ENCODE measurements at places on chromosomes 5 and 9.
A peak's percentile ranks its signal among the peaks of the same experiment; 100 is the strongest.

GRCh38 chr5:149062371-149063016 lies 368 bp downstream of the SH3TC2 start:
- no peak for DNase-seq

DNA sequence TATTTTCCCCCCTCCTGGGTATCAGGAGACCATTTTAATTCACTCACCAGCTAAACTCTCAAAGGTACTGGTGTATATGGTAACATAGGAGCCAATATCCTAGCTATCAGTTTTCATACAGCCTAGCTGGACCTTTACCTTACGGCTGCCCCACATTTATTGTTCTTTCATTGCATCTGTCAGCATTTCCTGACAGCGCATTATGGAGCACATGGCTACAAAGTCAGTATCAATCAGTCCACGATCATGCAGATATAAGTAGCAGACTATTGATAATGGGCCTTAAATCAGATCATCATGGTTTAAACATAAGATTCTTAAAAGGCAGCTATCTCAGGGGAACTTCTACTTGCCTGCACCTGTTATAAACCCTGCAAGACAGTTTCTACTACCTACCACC lies 304.7 kb downstream of the KIAA0825 start:
- DNase-seq, result no peak

- no peak for DNase-seq
Observed at GRCh38 chr9:126157423-126157822, 169.2 kb upstream of the MVB12B start.

- DNase-seq, result peak; percentile 86
Observed at GRCh38 chr5:912280-913091, 19.8 kb downstream of the TRIP13 start.

GRCh38 chr9:128459011-128459410 lies 3.2 kb downstream of the ODF2 start:
- DNase-seq, result no peak

DNA sequence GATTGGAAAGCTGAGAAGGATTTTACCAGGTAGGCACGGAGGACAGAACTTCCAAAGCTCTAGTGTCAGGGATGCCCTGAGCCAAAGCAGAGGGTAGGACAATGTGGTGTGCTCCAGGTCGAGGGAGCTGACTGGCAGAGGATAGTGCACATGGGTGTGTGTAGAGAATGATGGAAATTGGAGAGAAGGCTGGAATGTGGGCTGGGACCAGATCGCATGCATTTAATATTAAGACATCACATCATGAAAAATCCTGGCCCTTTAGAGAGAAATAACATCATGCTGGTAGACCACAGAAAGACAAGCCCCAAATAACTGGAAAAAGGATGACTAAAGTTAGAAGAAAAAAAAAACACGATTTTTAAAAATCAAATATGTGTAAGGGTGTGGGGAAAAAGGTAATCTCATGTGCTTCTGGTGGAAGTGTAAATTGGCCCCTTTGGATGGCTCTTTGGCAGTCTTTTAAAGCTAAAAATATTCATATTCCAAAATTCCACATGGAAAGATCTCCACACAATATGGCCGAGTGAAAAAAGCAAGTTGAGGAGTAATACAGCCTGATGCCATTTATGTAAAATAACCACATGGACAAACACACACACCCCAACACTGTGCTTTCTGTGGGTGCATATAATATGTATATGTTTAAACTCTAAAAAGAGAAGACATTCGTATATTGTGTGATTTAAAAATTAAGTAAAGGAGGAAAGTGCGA lies 67.0 kb upstream of the TGFBR1 start:
- DNase-seq, result no peak

DNA sequence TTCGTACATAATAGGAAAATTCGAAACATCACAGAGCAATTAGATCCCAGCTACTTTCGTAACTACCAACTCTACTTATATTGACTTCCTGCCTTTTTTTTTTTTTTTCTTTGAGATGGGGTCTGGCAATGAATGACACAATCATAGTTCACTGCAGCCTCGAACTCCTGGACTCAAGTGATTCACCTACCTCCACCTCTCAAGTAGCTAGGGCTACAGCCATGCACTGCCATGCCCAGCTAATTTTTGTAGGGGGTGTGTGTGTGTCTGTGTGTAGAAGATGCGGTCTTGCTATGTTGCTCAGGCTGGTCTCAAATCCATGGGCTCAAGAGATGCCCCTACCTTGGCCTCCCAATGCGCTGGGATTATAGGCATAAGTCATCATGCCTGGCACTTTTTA lies 5.8 kb upstream of the PAIP2 start:
- DNase-seq, result peak; percentile 39

DNA sequence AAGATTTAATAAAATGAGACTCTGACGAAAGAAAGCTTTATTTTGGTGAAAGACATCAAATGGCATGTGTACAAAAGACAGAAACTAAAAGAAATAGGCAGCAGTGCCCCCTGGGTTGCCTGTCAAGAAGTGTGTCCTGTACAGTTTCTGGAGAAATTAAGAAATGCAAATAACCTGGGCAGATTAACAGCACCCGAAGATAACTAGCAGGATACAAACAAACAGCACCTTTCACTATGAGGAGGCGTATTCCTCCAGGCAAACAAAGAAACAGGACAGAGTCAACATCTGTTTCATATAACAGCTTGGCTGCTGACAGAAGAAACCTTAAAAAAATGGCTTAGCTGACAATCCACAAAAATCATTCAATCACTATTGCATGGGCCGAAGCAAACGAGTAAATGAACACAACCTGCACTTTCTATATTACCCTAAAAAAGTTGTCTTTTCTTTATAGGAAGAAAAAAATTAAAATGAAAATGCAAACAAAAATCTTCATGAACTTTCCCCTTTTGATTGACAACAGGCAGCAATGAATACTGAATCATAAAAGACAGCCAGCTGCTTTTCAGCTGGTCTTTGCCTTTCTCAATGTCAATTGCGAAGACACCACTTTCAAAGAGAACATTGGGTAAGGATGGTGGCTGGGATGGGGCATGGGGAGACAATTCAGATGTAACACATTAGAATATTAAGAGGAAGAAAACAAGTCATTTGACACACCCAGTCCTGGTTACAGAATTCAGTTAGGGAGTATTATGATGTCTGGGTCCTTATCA lies 162.1 kb downstream of the ARL15 start:
- no peak for DNase-seq

DNA sequence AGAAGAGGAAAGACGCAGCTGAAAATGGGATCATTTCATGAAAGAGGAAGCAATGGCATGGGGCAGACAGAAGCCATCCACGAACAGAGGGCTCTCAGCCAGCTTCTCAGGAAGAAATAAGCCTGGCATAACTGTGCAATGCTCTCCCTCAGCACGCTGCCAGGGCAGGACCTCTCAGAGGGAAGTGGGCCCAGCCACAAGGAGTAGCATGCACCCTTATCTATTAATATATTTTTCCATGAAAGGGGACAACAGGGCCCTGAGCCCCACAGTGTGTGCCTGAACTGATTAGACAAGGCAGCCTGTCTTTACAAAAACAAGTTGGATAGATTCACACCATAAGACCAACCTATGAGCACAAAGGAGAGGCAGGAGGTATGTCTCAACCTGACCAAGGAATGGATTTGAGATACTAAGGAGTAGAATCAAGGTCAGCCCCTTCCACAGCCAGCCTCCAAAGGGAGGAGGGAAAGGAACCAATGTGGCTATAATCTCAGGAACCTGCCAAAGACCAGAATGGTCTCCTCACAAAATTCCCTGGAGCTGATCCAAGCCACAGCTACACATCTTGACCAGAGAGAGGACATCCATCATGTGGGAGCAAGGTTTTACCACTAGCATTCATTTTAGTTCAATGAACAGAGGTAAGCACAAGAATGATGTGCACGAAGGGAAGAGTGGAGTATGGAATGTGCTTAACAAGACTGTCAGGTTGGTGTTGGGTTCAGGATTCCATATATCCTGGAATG lies 154.8 kb downstream of the SIL1 start:
- DNase-seq, result no peak

GRCh38 chr9:16899606-16900005 lies 29.1 kb upstream of the BNC2 start:
- no peak for DNase-seq

GRCh38 chr5:10702911-10703491 lies 58.0 kb downstream of the DAP start:
- no peak for DNase-seq

- DNase-seq, result no peak
Observed at GRCh38 chr5:140227046-140227445, 52.1 kb downstream of the CYSTM1 start.

GRCh38 chr5:86869268-86869667 lies 251.5 kb downstream of the COX7C start:
- DNase-seq, result no peak

- no peak for DNase-seq
Observed at GRCh38 chr5:39475881-39476842, 51.4 kb upstream of the DAB2 start.

GRCh38 chr9:123798195-123798594 lies 131.7 kb downstream of the DENND1A start:
- DNase-seq, result no peak

- DNase-seq, result no peak
Observed at GRCh38 chr5:78308703-78309102, 14.2 kb upstream of the AP3B1 start.

DNA sequence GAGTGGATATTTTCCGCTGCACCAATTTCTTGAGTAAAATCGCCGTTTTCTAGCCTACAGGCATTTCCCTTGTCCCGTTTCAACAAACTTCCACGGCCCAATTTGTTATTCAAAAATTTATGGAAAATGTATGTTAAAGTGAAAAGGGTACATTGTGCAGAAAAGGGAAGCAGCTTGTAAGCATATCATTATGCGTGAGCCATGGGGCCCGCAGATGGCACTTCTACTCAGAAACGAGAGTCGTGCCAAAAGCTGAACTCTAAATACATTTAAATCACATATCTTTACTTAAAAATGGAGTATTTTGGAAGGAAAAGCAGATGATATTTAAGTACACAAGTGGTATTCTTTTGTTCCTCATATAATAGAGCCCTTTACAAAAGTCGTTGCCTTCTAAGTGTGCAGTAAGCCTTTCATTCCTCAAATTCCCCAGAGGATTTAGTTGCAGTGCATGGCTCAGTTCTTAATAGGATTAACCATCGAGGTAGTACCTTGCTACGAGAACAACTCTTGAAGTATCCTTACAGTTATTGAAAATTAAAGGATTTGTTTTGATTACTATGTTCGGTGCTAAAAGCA lies 1227.2 kb upstream of the WWC1 start:
- DNase-seq, result no peak

- no peak for DNase-seq
Observed at GRCh38 chr9:98900725-98901124, 43.0 kb upstream of the COL15A1 start.

GRCh38 chr5:175694371-175695160 lies 36.7 kb downstream of the HRH2 start:
- DNase-seq, result no peak

DNA sequence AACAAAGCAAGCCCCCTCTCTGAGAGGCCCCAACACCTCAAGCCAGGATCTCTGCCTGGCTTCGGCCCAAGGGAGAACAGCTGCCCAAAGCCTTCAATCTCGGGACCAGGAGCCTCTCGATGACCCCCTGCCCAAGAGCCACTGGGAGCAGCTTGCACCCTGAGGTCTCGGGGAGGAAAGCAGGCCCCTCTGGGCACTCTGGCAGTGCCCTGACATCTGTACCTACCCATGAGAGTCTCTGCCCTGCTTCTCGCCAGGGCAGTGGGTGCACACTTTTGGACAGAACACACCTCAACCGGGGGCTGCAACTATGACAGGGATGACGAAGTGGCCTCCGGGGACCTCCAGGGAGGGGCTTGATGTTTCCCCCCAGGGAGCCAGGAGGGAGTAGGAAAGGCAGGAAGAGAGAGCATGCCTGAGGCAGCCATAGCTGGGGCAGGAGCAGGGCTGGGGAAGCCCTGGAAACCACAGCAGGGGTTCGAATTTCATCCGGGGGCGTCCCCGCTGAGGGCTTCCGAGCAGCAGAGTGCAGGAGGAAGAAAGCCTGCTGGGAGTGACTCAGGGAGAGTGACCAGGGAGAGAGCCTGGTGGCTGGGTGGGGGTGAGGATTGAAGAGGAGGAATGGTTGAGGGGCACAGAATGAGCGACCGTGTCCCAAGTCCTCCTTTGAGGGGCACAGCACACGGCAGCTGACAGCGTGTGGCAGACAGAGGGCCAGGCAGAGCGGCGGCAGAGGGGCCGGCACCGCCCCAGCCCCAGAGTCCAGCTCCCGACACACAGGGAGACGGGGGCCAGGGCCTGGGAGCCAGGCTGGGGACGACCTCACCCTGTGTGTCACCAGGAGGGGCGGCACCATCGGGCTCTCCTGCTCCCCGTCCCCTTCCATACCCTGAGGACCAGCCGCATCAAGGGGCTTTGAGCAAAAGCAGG lies 1.8 kb downstream of the LPCAT1 start:
- DNase-seq, result peak; percentile 13

GRCh38 chr5:149854866-149855265 lies 89.7 kb downstream of the PDE6A start:
- no peak for DNase-seq

DNA sequence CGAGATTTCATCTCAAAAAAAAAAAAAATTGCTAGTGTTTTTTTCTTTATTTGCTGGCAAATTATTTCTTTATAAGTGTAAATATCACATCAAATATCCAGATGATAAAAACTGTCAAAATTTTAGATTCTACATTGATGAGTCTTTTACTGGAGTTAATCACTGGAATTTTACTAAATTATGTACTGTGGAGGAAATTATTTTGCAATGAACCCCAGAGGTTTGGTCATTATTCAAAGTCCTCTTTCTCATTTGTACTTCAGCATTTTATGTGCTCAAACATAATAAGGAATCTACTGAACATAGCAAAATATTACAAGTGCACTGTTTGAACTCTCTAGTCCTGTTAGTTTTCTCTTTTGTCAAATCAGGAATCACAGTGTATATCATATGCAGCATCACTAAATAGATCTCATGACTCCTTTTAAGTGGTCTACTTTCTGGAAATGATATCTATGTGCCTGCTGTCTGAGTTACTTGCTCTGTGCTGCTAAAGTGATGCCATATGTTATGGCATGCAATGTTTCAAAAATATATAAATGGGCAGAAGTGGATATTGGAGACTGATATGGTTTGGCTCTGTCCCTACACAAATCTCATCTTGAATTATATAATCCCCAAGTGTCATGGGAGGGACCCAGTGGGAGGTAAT lies 18.0 kb downstream of the OTULINL start:
- no peak for DNase-seq

DNA sequence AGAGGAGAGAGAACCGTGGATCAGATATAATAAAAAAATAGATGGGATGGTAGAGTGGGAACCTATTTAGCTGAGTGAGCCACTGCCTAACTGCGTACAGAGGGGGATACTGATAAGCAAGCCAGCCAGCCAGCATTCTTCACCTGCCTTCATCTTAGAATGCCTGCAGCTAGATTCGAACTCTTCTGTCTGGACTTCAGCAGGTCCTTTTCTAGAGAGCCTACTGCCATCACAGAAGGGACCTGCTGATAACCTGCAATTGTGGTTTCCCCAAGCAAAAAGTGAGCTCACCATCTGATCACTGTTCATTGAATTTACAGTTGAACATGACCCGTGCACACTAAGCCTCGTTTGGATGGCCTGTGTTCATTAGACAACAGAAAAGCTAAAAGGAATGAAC lies 109.4 kb downstream of the CDC42SE2 start:
- no peak for DNase-seq
